Sigmoid colon (tissue), 7 donors: ENCODE measurements at places on chromosomes 2 and 18. TPM values are rescaled to one million over a fixed set of nuclear protein-coding genes. Genes with fewer than 3 reads are reported as not detected.

The GULP1 gene
- total RNA-seq: 50.9 TPM

GRCh38 chr2:142951190-142952007 is 73.9 kb downstream of the KYNU start:
- DNase-seq: no peak
- H3K36me3 ChIP-seq: no peaks in the 10 kb centered on the region
- no peaks in the 10 kb centered on the region for H3K27me3 ChIP-seq

DNA sequence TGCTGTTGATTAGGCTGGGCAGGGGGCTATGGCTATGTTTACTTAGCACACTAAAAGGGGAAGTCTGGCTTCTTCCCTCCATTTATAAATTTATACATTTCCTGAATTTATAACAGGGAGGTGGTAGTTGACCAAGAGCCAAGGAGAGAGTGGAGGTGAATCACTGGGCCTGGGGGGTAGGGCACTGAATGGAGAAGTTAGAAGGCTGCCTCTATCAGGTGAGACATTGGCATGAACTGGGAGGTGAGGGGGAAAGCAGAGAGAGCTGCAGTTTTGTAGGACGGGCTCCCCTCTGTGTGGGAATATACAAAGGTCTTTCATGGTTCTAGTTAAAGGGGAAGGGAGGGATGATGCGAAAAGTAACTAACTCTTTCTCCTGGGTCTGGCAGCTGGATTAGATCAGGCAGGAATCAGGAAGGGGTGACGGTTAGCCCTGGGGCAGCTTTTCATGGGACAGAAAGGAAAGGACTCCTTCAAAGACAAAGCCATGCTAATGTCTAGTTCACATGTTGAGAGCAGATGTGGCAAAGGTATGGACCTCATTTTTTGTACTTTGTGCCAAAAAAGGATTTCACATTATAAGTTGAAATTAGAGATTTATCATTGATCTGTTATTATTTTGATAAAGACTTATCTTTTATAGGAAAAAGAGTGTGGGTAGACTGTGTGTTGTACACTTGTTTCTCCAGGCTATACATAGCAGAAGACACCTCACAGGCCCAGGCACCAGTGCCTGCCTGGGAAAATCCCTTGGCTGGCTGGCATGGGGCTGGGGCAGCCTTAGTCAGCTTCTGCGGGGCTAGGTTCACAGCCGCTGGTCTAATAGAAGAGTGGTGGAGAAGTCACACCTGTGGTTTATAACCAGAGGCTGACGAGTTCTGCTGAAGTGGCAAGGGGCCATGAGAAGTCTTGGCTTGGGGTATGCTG is 158.7 kb downstream of the CLIP4 start:
- H3K27me3 ChIP-seq: no peaks in the 10 kb centered on the region
- no peaks in the 10 kb centered on the region for H3K4me1 ChIP-seq
- no peaks in the 10 kb centered on the region for H3K36me3 ChIP-seq
- no peak overlapping the region for H3K27ac ChIP-seq

GRCh38 chr2:38526195-38526594 is 76.5 kb downstream of the HNRNPLL start:
- H3K36me3 ChIP-seq: no peaks in the 10 kb centered on the region
- no peak overlapping the region for H3K4me3 ChIP-seq
- H3K27ac ChIP-seq: no peak overlapping the region
- H3K4me1 ChIP-seq: peaks cover 30% of the 10 kb centered on the region

The CCDC74B gene
- total RNA-seq: 3.9 TPM

- DNase-seq: no peak
- no peaks in the 10 kb centered on the region for H3K36me3 ChIP-seq
- H3K4me1 ChIP-seq: peaks cover 23% of the 10 kb centered on the region
These were observed 1.1 kb upstream of the TTC27 start for GRCh38 chr2:32626639-32627221.

GRCh38 chr18:59597049-59597448 is 100.2 kb downstream of the CCBE1 start:
- no peak overlapping the region for H3K27ac ChIP-seq
- no peaks in the 10 kb centered on the region for H3K27me3 ChIP-seq
- no peak for DNase-seq
- no peaks in the 10 kb centered on the region for H3K36me3 ChIP-seq
- H3K4me1 ChIP-seq: no peaks in the 10 kb centered on the region

DNA sequence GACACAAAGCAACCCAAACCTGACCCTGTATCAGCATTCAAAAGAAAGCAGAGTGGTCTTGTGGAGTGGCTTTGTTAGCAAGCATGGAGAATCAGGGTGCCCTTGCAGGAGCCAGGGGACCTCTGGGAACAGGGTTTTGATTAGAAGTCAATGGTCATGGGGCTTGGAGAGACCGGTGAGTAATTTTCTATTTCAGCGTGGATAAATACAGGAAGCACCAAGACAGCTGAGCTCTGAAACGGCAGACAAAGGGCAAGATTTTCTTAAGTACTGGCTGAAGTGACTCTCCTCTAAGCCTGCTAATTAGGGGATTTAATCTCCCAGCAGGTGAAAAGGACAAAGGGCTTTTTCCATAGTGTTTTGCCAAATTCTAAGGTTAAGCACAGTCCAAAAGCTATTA is 78.0 kb upstream of the GAREM1 start:
- H3K4me1 ChIP-seq: no peaks in the 10 kb centered on the region
- no peak for DNase-seq
- H3K27ac ChIP-seq: no peak overlapping the region
- no peaks in the 10 kb centered on the region for H3K27me3 ChIP-seq
- H3K36me3 ChIP-seq: no peaks in the 10 kb centered on the region

The ZNG1B gene
- 24.7 TPM for total RNA-seq

The GNAL gene
- total RNA-seq: 15.7 TPM

GRCh38 chr18:79381811-79382311 is 13.9 kb upstream of the NFATC1 start:
- H3K36me3 ChIP-seq: no peaks in the 10 kb centered on the region
- H3K4me1 ChIP-seq: peaks cover 20% of the 10 kb centered on the region
- DNase-seq: peak; percentile 59
- no peaks in the 10 kb centered on the region for H3K27me3 ChIP-seq
- no peak overlapping the region for H3K27ac ChIP-seq

The RAX gene
- not detected for total RNA-seq

The CD8A gene
- total RNA-seq: 0.99 TPM

DNA sequence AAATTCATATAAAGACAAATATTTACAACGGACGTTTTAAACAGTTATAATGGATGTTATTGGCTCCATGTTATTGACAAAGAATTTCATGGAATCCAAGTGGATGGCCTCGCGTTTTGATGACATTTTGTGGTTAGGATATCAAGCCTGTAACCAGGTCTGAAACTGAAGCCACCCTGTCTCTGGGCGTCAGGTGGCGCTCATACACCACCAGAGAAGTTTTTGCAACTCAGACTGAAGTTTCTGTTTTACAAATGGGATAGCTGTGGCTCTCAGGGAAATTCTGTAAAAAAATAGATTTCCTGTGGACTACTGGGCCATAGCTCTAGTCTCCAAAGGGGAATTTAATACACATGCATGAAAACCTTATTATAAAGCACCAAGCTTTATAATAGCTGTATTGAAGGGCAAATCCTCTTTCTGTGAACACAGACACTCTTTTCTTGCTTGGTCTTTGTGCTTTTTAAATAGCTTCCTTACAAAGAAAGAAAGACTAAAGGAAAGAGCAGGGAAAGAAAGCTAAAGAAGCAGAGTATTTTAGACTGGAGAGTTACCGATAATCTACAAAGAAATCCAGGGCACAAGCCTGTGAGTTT is 86.7 kb downstream of the C18orf54 start:
- H3K4me1 ChIP-seq: no peaks in the 10 kb centered on the region
- H3K27ac ChIP-seq: no peak overlapping the region
- peaks cover 3% of the 10 kb centered on the region for H3K27me3 ChIP-seq
- no peak for DNase-seq
- no peak overlapping the region for H3K4me3 ChIP-seq
- H3K36me3 ChIP-seq: no peaks in the 10 kb centered on the region

GRCh38 chr2:173997269-173997668 is 32.1 kb upstream of the SP3 start:
- no peaks in the 10 kb centered on the region for H3K27me3 ChIP-seq
- H3K27ac ChIP-seq: peak overlapping the region; percentile 62
- peaks cover 36% of the 10 kb centered on the region for H3K4me1 ChIP-seq
- peak; percentile 96 for DNase-seq
- H3K36me3 ChIP-seq: no peaks in the 10 kb centered on the region

DNA sequence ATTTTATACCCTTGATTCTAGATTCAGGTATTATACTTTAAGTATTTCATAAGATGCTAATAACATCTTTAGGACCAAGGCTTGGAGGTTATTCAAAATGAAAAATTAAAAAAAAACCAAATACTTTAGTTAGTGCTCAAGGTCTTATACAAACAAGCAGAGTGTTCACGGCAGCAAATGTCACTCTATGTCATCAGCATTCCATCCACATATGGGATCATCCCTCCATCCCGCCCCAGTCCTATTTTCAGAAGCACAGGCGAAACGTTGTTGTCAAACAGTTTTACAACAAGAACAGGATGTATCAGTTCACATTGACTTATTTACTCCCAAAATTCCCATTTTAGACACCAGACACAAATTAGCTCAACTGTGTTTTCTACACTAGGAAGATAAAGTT is 83.7 kb downstream of the DSEL start:
- H3K4me1 ChIP-seq: no peaks in the 10 kb centered on the region
- H3K4me3 ChIP-seq: no peak overlapping the region
- H3K36me3 ChIP-seq: no peaks in the 10 kb centered on the region
- H3K27ac ChIP-seq: no peak overlapping the region

The PAX8 gene
- total RNA-seq: 0.41 TPM

DNA sequence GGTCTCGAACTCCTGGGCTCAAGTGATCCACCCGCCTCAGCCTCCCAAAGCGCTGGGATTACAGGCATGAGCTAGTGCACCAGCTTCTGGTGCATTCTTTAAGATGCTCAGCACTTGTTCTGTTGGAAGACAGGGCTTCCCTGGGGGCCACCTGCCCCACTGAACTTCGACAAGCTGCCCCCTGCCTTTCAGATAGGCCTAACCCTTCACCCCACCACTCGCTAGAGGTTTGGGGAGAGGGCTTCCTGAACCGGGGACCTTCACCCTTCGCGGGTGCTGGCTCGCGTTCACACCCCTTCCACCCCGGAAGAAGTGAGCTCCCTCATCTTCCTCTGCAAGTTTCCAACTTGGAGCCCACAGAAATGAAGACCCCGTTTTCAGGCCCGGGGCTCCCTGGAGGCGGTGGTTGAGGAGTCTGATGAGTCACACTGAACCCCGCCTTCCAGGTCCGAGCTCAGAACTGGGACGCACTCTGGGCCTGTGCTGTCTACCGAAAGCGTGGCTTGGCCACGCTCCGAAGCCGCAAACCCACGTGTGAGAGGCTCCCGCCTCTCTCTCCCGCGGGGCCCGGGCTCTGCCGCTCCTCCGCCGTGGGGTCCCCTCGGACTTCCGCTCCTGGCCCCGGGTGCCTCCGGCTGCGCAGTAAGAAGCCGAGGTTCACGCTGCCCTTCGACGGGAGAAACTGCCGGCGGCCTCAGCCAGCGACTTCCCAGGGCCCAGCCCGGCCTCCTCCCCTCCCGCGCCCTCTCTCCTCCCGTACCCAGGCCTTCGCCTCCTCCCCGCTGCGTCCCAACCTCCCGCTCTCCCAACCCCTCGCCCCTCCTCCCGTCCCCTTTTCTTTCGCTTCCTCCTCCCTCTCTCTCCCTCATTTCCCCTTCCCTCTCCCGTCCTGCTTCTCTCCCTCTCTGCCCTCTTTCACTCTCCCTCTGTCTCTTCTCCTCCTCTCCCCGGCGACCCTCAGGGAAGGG is 47.5 kb upstream of the SP3 start:
- peaks cover 26% of the 10 kb centered on the region for H3K4me1 ChIP-seq
- no peaks in the 10 kb centered on the region for H3K36me3 ChIP-seq
- H3K27ac ChIP-seq: peak overlapping the region; percentile 93
- H3K27me3 ChIP-seq: no peaks in the 10 kb centered on the region
